Left lobe of liver (tissue), 2 donors: ENCODE measurements at places on chromosomes 16 and 17.

DNA sequence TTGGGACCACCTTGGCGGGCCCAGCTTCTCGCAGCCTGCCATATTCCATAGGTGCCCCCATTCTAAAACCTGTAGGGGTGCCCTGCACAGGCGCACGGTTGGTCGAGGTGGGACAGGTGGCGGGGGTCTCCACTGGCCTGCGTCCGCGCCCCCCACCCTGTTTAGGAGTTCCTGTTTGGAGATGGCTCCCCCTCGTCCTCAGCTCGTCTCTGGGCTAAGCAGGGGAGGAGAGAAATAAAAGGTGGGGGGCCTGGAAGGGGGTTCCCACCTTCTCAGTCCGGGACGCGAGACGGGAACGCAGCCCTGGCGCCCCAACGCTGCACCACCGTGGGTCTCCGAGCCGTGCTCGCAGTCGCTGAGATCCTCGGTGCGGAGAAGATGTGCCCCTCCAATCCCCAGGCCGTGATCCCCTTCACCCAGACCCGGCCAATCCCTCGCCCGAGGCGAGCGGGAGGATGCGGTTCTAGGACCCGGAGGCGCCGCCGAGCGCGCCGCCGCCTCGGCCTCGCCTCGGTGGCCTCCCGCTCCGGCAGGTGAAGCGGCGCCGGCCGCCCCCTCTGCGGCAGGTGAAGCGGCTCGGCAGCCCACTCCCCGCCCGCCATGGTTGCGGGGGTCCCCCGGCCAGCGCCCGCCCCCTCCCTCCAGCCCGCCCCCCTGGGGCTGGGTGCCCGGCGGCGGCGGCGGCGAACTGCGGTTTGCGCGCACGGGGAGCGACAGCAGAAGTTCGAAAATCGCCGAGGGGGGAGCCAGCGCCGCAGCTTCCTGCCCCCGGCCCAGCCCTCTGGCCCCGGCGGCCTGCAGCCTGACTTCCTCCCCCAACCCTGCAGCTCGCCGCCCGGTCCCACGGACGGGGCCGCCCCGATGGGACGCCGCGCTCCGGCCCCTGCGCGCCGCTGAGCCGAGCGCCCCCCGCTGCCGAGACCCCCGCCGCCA lies at the start of gene FMNL1:
FMNL1 (plus strand) TSS at position 805 of the 933 bp plus-strand sequence. CDS start 240 bp downstream, outside the sequence.
- no peak for DNase-seq

DNA sequence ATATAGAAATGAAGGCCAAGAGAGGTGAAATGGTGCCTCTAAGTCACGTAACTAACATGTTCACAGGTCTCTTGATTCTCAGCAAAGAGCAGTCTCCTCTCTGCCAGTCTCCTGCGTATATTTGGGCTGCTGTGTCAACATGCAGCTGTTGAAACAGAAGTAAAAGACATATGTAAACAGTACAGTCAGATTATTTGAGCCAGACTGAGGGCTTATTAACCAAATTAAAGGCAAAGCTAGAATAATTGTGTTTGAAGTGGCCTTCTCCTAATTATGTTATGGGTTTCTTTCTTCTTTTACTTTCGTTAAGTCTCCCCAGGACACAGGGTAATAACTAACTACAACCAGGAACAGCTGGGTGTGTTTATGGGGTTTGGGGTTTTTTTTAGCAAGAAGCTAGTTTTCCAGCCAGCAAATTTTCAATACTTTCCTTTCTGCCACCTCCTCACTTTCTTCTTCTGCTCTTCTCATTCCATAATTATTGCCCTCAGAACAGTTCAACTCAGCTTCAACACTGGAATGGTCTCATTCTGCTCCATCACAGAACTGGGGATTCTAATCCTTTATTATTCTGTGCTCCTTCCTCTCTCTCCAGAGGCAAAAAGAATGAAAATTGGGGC lies 18.4 kb downstream of the G6PC1 start:
- DNase-seq = no peak

DNA sequence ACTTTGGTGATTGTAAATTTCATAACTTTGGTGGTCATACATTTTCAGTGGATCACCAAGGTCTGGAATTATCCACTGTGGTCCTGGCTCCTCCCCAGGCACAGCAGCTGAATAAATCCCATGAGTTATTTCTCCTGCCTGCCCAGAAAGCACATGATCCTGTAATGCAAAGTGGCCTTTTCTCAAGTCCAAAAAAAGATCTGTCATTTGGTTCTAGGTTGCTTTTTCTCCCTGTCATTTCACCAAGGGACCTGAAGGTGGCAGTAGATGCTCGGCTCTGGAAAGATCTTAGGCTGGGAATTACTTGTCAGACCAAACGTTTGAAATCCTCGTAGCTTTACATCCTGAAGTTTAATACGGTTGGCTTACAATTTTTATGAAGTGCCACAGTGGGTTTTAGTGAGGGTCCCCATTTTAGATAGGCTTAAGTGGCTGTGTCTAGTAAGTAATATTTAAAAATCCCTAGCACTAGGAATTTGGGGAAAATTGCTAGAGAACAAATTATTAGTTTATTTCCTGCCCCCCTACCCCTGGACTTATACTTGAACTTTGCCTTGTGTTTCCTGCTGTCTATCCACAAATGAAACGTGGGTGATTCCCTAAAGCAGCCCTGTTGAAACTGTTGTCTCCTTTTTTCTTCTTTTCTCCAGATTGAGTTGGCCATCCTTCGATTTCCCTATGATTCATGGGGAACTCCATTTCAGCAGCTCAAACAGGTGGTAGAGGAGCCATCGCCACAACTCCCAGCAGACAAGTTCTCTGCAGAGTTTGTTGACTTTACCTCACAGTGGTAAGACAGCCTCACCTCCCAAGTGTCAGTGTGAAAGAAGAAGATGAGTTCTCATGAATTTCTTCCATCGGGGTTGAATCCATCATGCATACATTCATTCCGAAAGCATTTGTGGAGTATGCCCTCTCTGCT lies 111.7 kb downstream of the MAP2K6 start:
- DNase-seq = no peak

DNA sequence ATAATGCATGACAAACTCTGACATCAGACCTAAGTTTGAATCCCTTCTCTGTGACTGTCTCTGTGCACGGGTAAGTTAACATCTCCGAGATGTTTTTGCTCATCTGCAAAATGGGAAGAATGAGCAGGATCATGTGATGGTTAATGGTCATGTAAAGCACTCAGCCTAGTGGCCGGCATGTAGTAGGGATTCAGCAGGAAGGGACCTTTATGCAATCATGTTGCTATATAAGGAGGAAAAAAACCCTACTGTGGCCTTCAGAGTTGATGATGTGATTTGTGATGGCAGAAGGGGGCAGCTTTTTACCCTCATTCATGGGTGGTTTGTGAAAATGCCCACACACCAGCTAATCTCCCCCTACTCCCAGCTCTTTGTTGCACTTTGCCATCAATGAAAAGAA lies 24.1 kb downstream of the CLEC16A start:
- DNase-seq = no peak
